ENCODE measurements at places on chromosomes 3 and 15.

GRCh38 chr15:40293905-40294895, 11.3 kb upstream of the ANKRD63 start:
- DNase-seq, result no peak

DNA sequence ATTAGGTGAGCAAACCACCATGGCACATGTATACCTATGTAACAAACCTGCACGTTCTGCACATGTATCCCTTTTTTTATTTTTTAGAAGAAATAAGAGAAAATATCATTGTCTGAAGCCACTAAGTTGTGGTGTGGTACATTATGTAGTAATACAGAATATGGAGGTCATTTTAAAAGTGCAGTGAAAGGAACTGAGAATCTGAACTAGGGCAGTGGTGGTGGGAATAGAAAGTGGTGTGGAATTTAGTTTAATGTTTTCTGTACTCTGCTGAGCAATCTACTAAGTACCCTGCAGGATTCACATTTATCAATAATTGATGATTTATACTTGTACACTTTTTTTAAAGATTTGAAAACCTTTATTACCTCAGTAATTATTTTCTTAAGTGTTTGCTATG, 283.5 kb downstream of the CHL1 start:
- DNase-seq, result no peak

DNA sequence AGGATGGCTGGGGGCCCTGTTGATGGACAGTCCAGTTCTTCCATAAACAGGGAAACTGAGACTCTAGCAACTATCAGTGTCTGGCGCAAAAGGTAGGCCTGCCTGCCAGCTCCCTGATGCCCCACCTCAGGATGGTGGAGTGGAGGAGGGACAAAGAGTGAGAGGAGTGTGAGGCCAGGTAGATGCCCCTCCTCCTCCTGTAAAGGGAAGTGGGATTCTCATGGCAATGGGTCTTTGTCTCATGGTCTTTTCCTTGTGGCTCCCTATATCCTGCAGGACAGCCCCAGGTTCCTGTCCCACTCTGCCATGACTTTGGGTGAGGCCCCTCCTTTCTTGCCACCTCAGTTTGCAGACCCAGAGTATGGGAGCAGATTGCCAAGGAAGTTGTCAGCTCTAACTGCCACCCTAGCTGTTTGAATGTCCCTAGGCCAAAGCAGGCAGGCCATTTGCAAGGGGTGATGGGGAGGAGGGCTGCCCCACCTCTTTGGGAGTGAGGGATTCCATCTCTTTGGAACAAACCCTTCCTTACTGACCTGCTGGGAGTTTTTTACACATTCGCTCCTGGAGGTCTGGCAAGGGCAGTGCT, 2.8 kb upstream of the DNAH1 start:
- DNase-seq, result no peak

GRCh38 chr3:150545419-150546225, 674 bp downstream of the SERP1 start:
- DNase-seq, result no peak

GRCh38 chr15:58139276-58139988, 1.3 kb downstream of the AQP9 start:
- DNase-seq, result no peak

Measured in activated T-helper 9 cell treated with anti-CD3 and anti-CD28 coated beads, Interleukin-2, amount 50 U/mL, for 16 hours (primary cell).